ENCODE measurements at places on chromosomes 6 and 20.

GRCh38 chr6:136427378-136427717 lies 122.9 kb downstream of the MAP7 start:
- no peak for DNase-seq

DNA sequence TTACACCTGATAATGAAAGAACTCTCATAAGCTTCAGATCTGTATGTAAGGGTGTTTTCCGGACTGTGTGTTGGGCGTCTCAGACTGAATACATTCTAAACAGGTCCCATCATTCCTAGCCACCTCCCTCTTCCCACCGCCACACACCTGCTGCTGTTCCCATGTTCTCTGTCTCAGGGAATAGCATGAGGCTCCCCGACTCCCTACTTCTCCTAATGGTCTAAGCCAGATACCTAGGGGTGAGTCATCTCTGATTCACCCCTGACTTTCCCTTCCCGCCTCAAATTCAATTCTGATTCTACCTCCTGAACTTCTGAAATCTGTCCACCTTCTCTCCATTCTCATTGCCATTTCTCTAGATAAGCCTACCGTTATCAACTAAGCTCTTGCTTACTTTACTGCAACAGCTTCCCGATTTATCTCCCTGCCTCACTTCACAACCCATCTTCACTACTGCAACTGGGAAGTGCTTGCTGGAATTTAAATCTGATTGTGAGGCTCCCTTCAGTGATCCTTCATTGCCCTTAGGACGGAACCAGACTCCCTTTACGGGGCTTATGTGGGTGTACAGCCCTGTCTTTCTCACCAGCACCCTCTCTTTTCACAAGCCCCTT lies 1.6 kb downstream of the TMEM14A start:
- no peak for DNase-seq

- peak; percentile 39 for DNase-seq
Observed at GRCh38 chr20:45933266-45934045, 1.0 kb upstream of the PCIF1 start.

- DNase-seq: no peak
Observed at GRCh38 chr6:33421344-33421643, 1.4 kb downstream of the SYNGAP1 start.

GRCh38 chr6:138562691-138563090 lies 63.4 kb upstream of the NHSL1 start:
- no peak for DNase-seq

GRCh38 chr6:84213217-84213616 lies 14.2 kb downstream of the CEP162 start:
- no peak for DNase-seq

DNA sequence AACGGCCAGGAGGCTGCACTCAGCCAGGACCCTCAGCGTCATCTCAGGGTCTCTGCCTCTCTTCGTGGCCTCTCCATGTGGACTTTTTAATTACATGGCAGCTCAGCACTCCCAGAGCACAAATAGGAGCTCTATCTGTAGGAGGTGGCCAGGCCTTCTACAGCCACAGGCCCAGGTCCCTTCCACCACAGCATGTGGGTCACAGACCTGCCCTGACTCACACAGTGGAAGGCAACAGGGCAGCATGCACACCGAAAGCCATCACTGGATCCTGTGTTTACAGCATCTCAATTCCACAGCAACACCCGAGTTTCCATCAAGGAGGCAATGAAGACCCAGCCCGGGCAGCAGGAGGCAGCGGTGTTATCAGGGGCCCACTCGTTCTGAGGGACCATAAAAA lies 65.8 kb upstream of the CD93 start:
- no peak for DNase-seq

DNA sequence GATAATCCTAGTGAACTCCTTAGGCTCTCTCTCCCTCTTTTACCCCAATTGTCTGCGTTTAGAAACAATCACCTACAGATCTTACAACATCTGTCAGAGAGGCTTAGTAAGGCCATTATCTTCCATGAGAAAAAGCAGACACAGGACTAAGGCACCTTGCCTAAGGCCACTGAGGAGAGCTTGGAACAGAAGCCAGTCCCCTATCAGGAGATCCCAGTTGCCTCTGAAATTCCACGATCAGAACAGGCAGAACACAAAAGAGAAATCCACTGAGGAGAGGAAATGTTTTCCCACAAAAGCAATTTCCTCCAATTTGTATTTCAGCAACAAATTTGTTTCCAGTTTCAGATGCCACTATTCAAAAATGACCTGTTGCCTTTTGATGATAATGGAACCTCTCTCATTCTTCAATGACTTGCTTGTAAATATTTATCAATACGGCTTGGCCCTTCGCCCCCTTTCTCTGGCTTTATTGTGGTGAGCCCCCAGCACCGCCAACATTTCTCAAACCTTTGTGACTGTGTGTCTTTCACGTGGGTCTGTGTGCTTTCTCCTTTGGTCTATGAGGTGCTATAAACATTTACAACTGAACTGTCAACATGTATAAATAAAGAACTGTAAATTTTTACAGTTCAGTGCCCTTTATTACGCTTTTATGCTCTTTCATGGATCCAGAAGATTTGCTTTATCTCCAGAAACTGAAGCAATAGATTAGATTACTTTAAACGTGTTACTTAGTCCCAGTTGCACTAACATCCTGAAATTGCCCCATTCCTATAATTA lies 187.8 kb upstream of the PHACTR1 start:
- DNase-seq: no peak

DNA sequence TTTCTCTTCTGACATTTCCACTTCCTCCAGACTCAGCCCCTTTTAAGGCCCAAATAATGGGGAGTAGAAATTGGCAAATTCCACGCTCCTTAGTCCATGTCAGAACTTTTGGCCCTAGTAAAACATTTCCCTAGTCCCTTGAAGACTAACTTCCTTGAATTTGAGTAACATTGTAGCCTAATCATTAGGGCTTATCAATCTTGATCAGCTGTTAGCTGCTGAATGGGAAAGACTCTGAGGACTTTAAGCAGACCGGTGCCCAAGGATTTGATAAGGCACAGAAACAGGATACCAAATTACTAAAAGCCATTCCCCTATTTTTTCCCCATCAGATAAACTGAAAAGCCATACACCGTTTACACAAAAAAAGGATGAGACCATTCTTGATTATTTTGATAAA lies 37.0 kb upstream of the ECI2 start:
- DNase-seq: no peak

DNA sequence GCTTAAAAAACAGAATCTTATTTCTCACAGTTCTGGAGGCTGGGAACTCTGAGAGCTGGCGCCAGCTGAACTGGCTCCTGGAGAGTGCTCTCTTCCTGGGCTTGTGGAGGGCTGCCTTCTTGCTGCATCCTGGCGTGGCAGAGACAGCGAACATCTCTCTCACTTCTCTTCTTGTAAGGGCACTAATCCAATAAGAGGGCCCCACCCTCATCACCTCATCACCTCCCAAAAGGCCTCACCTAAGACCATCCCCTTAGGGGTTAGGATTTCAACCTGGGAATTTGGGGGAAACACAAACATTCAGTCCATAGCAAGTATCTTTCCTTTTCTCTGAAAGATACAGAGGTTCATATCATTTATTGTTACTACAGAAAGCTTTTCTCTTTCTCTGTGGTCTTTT lies 23.9 kb downstream of the PNLDC1 start:
- DNase-seq: no peak

GRCh38 chr6:157217894-157218370 lies 105.4 kb downstream of the TMEM242 start:
- no peak for DNase-seq

All from T follicular helper cell (primary cell).